GF-D8 (cell line): ENCODE measurements at places on chromosomes 7 and 10.

GRCh38 chr7:149753375-149754233, 19.8 kb downstream of the ZNF467 start:
- DNase-seq, result no peak

DNA sequence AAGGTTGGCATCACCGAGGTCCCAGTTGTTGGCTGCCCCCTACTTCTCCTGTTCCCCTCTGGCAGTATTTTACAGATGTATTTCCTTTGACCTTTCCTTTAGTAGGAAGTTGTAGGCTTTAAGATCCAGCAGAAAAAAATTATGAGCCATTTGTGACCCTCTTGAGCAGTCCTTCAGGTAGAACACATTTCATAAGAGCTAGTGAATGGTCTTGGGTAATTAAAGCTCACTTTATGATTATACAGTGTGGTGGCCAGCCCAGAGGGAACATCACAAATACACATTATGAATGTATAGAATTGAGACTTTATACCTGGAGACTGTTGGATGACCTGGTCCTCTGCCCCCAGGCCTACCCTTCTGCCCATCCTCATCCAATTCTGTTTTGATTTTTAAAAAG, 57.0 kb downstream of the KAT6B start:
- DNase-seq, result no peak

DNA sequence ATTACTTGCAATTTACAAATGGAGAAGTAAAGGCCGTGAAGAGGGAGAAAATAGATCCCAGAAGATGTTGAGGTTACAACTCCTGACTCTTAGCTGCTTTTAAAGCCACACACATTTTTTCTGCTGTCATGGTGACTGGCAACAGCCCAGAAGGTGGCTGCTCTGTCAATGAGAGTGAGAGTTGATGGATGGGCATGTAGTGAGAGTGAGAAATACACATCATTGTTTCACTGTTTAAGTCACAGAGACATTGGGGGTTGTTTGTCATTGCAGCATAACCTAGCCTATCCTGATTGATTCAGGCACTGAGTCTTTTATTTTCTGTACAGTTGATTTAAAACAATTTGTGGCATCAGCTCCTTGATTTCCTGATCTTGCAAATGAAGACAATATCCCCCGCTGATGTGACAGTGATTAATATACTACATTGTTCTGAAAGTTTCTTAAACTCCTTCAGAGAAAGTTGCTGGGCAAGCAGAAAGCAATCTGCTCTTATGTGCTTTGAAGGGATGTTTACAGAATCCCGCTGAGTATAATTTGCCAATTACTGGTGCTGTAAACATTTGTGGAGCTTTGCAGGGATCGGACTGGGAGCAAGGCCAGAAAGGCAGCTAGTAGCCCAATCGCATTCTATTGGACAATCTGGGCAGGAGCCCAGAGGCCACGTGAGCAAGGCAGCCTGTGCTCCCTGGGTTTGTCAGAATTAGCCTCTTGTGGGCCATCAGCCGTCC, 229.6 kb downstream of the PRPF18 start:
- DNase-seq, result no peak

DNA sequence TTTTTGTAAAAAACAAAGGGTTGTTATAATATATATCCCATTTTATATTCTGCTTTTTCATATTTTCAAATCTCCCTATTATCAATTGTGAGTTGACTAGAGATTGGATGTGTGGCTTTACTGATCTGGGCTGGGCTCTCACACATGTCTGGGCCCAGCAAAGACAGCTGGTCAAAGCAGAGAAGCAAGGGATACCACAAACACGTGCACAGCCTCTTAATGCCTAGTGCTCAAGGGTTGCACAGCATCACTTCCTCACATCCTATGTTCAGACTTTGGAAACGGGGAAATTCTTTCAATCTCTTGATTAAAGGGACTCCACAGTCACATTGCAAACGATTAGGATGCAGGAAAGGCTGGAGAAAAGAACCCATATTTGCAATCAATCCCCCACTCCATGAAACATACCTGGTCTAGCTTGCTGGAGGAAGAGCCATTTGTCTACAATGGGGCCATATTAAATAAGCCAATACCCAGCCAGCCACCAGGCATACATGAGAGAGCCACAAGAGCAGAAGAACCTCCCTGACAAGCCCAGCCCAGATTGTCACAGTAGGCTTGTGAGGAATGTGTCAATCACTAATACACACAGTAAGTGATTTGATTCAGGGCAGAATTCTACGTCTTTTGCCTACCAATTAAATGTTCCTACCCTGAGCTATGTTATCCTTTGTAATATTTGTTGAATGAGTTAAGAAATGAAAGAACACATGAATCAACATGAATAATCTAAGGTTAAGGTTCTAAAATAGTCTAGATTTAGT, 431.2 kb downstream of the TNS3 start:
- no peak for DNase-seq

DNA sequence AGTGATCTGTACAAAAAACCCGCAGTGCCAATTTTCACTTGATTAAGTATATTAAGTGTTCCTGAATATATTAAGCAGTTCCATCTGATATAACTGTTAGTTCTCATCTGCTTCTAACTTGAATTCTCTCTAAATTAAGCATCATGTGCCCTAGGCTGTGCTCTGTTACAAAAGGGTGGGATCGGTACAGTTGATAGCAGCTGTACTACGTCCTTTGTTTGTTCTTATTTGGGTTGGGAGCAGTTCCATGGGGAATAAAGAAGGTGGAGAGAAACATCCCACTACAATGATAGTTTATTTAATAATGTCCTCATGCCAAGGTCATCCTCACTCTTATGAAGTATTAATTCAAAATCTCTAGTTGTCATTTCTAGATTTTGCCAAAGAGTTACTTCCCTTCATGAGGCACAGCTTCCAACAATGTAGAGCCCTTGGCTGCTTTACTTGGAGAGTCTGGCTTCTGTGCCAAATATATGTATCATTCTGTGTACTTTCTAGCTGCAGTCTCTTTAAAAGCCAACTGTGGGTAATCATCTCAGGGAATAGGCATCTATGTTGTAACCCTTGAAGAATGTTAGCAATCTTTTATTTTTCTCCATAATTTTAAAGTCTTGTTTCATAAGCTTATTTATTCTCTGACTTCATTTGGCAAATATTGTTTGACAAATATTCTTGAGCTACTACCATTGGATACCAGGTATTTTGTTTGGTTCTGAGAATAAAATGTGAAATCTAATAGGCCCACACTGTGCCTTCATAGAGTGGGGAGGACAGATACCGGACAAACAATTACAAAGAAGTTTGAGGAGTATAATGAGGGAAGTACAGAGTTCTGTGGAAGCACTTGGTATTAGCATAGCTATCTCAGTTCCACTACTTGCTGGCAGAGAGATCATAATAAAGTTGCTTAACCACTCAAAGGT, 22.4 kb upstream of the AHR start:
- no peak for DNase-seq

DNA sequence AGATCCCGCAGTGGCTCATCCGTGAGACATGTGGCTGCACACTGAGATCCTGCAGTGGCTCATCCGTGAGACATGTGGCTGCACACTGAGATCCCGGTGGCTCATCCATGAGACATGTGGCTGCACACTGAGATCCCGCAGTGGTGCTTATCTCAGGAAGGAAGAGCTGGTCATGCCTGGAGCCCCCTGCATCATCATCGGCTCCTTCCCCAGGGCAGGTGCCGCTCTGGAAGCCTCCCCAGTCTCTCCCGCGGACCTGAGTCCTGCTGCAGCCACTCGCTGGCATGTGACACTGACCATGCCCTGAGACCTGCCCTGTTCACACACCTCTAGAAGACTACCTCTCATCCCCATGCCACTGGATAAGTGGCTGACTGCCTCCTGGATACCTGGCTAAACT, 181.3 kb downstream of the PTPRN2 start:
- DNase-seq, result no peak

- DNase-seq, result no peak
These were observed 56.9 kb upstream of the TNS3 start for GRCh38 chr7:47638679-47639315.

- DNase-seq, result no peak
These were observed 82.2 kb downstream of the PARD3 start for GRCh38 chr10:34732926-34733325.

- DNase-seq, result no peak
These were observed 10.2 kb upstream of the EPHA1 start for GRCh38 chr7:143418681-143419458.

- no peak for DNase-seq
These were observed 88.7 kb downstream of the COBL start for GRCh38 chr7:51227861-51228260.

- no peak for DNase-seq
These were observed 31.1 kb downstream of the ENKUR start for GRCh38 chr10:24984906-24985305.

DNA sequence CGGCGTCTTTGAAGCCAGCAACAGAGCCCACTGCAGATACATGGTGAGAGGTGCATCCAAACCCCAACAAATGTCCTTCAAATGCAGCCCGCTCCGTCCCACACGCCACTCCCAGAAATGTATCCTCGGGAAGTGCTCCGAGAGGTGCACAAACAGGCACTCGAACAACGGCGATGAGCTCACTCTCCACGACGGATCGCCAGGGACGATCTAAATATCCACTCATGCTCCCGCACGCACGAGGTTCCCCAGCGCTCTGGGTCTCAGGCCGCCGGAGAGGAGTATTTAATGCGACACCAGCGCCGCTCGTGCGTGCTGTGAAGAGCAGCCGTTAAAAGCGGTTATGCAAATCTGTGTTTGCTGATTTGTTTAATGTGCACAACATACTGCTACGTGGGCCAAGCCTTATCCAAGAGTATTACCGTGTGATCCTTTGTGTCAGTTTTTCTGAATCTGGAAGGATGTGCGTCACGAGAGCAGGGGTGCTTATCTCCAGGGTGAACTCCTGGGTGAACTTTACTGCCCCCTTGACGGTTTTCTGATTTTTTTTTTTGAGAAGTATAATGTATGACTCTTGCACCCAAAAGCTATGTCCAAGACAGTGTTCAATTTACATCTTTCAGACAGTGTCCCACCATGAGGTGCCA, 48.5 kb upstream of the PPP2R2D start:
- DNase-seq, result no peak

DNA sequence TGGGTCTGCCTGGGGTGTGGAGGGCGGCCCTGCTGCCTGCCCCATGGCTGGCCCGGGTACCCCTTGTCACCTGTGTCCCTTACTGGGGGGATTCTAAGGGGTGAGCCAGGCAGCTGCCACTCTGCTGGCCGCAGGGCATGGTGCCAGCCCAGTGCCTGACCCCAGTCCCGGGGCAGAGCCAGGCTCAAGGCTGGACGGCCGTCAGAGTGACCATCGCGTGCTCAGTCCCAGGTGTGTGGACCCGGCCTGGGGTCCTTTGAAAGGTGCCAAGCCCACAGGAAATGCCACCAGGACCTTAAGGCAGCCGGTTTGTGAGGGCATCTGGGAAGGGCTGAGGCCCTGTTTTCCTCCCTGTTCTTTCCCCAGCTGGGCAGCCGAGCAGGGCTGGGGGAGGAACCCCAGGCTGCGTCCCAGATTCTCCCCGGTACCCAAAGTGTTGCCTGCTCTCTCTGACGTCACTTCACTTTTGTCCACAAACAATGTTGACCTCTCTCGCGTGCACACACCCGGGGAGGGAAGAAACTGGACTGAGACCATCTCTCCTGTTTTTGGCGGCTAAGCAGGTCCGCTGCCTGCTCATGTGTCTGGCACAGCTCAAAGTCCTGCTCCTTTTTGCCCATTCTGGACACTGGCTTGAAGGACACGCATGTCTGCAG, 37.6 kb downstream of the PAPOLB start:
- no peak for DNase-seq

- no peak for DNase-seq
These were observed 12.1 kb upstream of the ZNF107 start for GRCh38 chr7:64653721-64654401.

DNA sequence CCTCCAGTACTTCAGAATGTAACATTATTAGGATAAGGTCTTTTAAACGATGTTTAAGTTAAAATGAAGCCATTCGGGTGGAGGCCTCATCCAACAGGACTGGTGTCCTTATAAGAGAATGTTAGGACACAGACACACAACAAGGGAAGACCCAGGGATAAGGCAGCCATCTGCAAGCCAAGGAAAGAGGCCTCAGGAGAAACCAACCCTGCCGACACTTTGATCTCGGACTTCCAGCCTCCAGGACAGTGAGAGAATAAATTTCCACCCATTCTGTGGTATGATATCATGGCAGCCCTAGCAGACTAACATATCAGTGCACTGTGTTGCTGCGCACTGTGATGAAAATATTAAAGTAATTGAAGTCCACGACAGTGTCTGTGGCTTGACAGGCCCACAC, 250.8 kb downstream of the COBL start:
- DNase-seq, result no peak

GRCh38 chr10:24971374-24971773, 19.0 kb upstream of the PRTFDC1 start:
- no peak for DNase-seq

GRCh38 chr7:56188823-56189346, 72.7 kb upstream of the NUPR2 start:
- DNase-seq, result no peak

DNA sequence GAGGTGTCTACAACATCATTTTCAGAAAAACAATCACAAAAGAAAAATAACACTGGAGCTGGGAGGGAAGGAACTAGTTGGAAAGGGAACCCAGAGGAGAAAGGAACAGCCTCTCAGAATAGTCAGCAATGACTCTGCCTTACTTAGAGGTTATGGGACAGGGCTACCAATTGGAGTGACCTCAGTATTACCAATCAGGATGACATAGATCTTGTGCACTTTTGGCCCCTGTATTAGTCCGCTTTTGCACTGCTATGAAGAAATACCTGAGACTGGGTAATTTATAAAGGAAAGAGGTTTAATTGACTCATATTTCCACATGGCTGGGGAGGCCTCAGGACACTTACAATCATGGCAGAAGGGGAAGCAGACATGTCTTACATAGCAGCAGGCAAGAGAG, 99.7 kb upstream of the SDK1 start:
- DNase-seq, result no peak
